ENCODE measurements at places on chromosomes 11 and 22. TPM values are rescaled to one million over a fixed set of nuclear protein-coding genes. Genes with fewer than 3 reads are reported as not detected.

LUZP2 gene
- total RNA-seq: not detected

OR56A1 gene
- not detected for total RNA-seq

LAYN gene
- 5.3 TPM for total RNA-seq

PLEKHB1 gene
- total RNA-seq: 0.54 TPM

PNPLA5 gene
- 0.04 TPM for total RNA-seq

OR8U1 gene
- total RNA-seq: not detected
